Epithelial cell of proximal tubule (primary cell): ENCODE measurements at places on chromosomes 1 and 21. TPM values are rescaled to one million over a fixed set of nuclear protein-coding genes. Genes with fewer than 3 reads are reported as not detected.

GRCh38 chr1:26717017-26717491 is 21.2 kb downstream of the ARID1A start:
- DNase-seq, result no peak

Gene RNU1-3
- under 0.01 TPM in 2 replicates for total RNA-seq

GRCh38 chr1:207362962-207363860 is 41.7 kb downstream of the CD55 start:
- peak; percentile 6 for DNase-seq

GRCh38 chr1:27592232-27592930 is 11.6 kb downstream of the AHDC1 start:
- DNase-seq, result no peak

Gene TACSTD2
- total RNA-seq, result 91.7 and 219 TPM in 2 replicates

Gene SPRR1B
- 0.75 TPM in 1 of 2 replicates, not detected in the other for total RNA-seq
